ENCODE measurements at places on chromosomes 12 and 14. TPM values are rescaled to one million over a fixed set of nuclear protein-coding genes. Genes with fewer than 3 reads are reported as not detected.

GRCh38 chr14:103999795-104000440 is 57.6 kb upstream of the RD3L start:
- H3K27ac ChIP-seq: no peak overlapping the region
- peaks cover 25% of the 10 kb centered on the region for H3K27me3 ChIP-seq
- no peaks in the 10 kb centered on the region for H3K4me1 ChIP-seq
- no peak for DNase-seq
- H3K36me3 ChIP-seq: no peaks in the 10 kb centered on the region
- H3K4me3 ChIP-seq: no peak overlapping the region

DNA sequence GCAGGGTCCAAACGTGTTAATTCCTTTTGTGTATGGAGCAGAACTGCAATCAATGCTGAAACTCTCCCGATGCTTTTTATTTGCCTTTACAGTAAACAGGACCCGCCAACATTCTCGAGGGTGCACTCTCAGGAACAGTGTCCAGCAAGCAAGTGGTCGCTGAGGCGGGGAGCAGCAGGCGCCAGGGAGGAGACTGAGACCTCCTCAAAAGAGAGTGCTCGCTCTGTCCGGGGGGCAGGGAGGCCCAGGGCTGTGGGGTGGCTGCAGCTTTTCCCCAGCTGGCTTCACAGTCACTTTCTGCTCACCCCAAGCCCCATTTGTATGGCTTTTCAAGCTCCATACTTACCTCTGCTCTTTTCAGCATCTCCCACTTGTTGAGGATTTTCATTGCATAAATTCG is 49.2 kb downstream of the CDC42BPB start:
- H3K27me3 ChIP-seq: no peaks in the 10 kb centered on the region
- no peak overlapping the region for H3K27ac ChIP-seq
- DNase-seq: no peak
- H3K4me1 ChIP-seq: no peaks in the 10 kb centered on the region
- no peak overlapping the region for H3K4me3 ChIP-seq

DNA sequence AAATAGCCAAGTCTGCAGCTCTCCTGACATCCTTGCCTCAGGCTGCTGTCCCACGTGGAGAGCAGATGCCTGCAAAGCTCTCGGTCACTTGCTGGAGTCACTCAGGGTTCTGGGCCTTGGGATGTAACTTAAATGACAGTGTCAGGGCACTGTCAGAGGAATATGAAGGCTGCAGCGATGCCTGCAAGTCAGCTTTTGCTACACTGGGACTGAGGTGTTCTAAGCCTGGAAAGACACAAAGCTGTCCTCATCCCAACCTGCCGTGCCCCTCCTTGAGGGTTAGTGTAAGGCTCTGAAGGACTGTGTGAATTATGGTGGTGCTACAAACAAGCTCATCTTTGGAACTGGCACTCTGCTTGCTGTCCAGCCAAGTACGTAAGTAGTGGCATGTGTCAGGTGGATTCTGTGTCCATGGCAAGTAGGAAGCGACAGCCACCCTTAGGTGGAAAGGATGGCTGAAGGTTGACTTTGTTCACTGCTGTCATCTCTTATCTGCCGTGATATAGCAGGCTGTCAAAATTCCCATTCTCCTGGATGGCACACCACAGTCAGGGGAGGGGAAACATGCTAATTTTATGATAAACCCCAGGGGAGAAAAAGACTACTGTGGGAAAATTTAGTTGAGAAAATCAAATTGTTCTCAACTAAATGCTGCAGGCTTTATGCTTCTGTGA is 79.9 kb downstream of the DAD1 start:
- H3K27ac ChIP-seq: peak overlapping the region; percentile 90
- H3K27me3 ChIP-seq: no peaks in the 10 kb centered on the region
- DNase-seq: no peak
- peaks cover 88% of the 10 kb centered on the region for H3K4me1 ChIP-seq
- H3K4me3 ChIP-seq: peak overlapping the region; percentile 83

GRCh38 chr12:11771895-11772502 is 122.5 kb downstream of the ETV6 start:
- H3K27me3 ChIP-seq: no peaks in the 10 kb centered on the region
- peaks cover 56% of the 10 kb centered on the region for H3K36me3 ChIP-seq
- peaks cover 80% of the 10 kb centered on the region for H3K4me1 ChIP-seq
- H3K27ac ChIP-seq: peak overlapping the region; percentile 14
- no peak overlapping the region for H3K4me3 ChIP-seq

The NFE2 gene
- 0.20 TPM for total RNA-seq

The DLGAP5 gene
- 95.8 TPM for total RNA-seq

Data from activated CD4-positive, alpha-beta memory T cell treated with anti-CD3 and anti-CD28 coated beads, Interleukin-2, amount 10 ng/mL, durations not matched to agents 7 days and 5 days (primary cell).